ENCODE measurements at places on chromosomes 1 and 21.

DNA sequence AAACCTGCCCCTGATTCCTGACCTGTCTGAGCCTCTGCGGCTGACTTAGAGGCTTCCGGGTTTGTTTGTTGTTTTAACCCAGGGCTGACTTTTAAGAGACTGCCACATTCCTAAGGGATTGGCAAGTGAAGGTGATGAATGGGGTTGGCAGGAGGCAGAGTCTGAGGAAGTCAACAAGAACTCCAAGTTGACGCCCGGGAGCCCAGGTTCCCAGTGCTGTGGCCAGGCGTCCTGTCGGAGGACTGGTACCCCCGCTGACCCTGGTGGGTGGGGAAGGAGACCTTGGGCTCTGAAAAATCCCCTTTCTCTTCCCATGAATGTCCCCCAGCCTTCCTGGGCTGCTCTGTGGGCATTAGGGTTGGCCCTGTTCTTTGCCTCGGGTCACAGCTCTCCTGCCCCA lies 19.7 kb upstream of the EPS8L3 start:
- no peak for DNase-seq

GRCh38 chr1:87176087-87176486 lies 152.6 kb upstream of the LMO4 start:
- no peak for DNase-seq

DNA sequence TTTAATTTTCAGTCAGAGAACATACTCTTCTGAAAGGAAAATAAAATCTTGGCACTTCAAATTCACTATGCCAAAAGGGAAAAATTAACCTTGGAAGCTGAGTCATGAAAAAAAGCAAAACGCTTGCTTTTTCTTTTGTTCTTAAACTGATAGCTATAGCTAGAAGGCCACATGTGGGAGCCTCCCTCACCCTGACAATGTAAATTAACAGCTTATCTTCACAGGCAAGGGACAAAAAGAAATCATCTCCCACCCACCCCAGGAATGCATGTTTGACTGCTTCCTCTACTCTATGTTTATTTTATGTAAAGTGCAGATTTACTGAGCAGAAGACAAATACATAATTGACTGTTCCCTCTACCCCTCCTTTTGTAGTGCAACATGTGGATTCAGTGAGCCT lies 38.0 kb downstream of the EBNA1BP2 start:
- no peak for DNase-seq

DNA sequence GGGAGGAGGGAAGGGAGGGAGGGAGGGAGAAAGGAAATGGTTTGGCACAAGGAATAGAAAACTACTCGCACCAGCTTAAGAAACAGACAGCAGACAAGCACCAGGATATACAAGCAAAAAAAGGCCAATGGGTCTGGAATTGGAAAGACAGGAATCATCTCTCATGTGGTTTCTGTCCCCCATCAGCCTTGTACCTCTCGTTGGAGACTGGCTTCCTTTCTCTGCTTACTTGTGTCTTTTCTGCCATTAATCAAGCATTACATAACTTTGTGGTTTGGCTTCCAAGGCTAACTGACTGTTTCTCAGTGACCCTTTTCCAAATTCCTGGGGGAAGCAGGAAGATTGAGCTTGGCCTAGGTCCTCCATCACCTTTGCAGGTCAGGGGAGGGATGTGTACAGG lies 11.8 kb upstream of the RALGPS2 start:
- no peak for DNase-seq

DNA sequence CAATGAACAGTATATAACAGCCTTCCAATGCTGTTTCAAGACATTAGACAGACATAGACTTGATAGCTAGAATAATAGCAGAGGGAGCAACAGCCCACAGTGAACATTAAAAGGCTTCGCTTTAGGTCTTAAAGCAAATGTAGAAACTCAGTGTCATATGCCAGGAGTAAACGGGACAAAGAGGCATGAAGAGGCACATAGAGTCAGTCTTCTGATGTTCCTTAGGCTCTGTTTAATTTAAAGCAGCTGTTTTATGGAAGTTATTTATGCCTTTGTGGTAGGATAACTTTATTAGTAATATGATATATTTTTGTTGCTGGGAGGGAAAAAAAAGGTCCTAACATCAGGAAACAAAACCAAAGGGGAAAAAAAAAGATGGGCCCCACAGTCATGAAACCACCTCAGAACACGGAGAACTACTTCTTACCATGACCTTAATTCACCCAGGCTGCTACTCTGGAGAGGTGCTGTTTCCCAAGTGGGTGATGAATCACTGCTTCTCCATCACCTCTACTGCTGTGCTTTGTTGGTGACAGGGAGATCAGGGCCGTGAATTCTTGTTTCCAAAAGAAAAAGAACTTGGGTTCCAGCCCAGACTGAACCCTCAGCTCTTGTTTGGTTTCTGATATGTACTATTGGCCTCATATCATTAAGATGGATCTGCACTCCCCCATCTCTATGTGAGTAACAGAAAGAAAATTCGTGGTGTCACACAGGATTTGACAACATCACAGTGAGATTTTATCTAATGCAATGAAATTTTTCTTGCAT lies 616.9 kb downstream of the KIF26B start:
- DNase-seq = no peak

- no peak for DNase-seq
Observed at GRCh38 chr1:59061876-59062275, 235.0 kb upstream of the FGGY start.

DNA sequence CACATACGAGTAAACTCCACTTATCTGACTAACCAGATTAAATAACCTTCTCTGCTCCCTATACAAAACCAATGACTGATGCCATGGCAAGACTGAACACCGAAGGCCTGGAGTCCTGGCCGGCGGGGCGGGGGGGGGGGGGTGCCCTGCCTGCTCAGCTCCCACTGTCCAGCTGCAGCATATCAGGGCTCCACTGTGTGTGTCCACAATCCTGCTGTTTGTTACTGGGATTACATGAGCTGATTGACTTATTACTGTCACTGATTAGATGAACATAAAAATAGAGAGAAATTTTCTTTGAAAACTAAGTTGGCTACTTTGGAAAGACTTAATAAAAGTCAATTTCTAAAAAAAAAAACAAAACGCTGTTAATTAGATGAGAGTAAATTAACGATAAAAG lies 24.9 kb downstream of the TMEM63A start:
- no peak for DNase-seq

DNA sequence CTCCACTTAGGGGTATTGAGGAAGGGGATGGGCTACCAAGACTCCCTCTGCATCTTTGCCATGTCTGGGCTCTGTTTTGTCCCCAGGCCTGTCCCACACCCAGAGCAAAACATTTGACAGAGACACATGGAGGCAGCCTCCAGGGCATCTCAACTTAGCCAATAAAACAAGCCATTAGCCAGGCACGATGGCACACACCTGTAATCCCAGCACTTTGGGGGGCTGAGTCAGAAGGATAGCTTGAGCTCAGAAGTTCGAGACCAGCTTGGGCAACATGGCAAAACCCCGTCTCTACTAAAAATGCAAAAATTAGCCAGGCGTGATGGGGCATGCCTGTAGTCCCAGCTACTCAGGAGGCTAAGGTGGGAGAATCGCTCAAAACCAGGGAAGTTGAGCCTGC lies 120.3 kb upstream of the IPO9 start:
- no peak for DNase-seq

DNA sequence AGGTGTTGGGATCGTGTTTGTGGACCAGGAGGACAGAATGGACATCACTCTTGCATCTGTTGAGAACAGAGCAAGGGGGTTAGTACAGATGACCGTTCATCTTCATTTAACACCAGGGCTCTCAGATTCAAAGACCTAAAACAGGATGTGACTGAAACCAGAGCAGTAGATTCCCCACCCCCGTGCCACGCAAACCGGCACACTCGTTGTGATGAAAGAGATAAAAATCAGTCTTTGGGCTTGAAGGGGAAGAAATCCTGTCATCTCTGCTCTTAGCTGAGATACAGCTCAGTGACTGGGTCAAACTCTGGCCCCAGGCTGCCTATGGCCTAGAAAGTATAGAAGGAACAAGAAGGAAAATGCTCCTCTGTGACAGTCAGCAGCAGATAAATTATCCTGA lies 146.2 kb upstream of the KRTAP19-8 start:
- DNase-seq = peak; percentile 52

DNA sequence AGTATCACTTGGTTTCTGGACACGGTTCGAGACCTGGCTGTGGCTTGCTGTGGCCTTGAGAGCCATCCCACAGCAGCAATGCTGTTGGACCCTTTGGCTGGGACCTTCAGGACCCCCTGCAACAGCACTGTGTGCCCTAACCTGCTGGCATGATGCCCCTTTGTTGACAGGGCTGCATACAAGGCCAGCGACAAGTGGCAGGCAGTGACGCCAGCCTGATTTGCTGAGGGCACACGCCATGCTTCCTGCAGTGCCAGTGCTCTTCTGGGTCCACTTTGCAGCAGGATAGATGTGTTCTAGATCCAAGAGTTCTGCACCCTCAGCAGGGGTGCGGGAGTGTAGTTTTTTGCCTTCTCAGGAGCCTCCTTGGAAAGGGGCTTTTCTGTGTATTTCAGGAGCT lies 32.8 kb downstream of the COQ8A start:
- no peak for DNase-seq

- DNase-seq = no peak
Observed at GRCh38 chr21:44442266-44443125, 12.8 kb upstream of the LRRC3 start.

DNA sequence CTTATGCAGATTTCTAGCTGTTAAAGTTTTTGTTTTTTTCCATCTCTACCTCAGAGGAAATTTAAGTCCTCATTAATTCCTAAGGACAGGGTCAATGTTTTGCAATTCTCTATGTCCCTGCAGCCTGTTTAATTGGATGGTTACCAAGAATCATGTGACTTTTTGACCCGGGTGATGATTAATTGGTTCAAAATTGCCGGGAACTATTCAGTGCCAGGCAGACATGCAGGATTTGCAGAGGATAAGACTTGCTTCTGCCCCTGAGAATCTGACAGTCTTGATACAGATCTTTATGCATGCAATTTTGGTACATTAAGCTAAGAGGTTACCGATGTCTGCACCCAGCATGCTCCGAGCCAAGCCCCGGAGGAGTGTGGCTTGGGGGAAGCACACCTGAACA lies 87.9 kb downstream of the PLPP3 start:
- no peak for DNase-seq

- DNase-seq = no peak
Observed at GRCh38 chr21:37273440-37273839, 6.3 kb upstream of the VPS26C start.

GRCh38 chr1:58438468-58438867 lies 108.1 kb downstream of the OMA1 start:
- DNase-seq = no peak

DNA sequence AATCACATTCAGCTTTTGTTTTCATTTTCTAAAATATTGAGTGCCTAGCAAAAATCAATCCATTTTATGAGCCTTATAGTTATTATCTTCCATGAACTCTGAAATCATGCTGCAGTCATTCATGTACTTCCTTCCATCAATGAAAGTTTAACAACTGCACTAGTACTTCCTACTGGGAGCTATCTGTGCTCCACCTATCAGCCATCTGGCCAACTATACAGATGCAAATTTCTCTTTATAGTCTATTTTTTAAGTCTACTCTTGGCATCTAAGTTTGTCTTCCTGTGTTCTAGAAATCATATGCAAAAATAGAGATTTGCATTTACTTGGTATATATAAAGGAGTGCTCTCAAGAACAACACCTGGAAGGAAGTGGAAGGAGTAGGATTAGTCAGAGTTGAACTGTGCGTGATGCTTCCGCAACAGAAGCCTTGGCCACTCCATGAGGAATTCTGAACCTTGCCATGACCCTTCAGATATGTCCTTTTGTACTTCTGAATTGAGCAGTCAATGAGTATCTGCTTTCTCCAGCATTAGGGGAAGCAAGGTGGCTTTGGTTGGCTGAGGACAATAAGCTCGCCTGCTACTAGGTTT lies 403.2 kb upstream of the ADAMTS5 start:
- DNase-seq = no peak

DNA sequence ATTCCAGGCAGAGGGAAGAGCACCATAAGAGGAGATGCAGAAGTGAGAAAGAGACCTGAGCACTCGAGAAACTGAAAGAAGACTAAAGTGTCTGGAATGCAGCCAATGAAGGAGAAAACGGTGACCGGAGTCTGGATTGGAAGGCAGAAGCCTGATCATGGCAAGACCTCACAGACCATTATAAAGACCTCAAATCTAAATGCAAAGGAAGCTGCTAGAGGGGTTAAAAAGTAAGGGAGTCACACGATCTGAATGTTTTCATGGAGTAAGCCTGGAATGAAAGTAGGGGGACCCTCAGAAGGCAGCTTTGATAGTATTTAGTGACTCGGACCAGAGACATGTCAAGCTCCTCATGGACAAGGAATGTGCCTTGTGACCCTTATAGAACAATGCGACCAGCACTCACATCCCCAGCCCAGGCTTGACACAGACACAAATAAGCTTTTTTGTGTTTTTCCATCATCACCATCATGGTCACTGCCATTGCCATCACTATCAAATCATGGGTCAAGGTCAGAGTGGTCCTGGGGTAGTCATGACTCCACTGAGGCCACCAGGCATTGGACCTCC lies 183.6 kb downstream of the SEC16B start:
- DNase-seq = no peak

- no peak for DNase-seq
Observed at GRCh38 chr1:217861658-217862057, 230.5 kb downstream of the SPATA17 start.

- no peak for DNase-seq
Observed at GRCh38 chr1:116915086-116915661, 5.5 kb downstream of the PTGFRN start.

DNA sequence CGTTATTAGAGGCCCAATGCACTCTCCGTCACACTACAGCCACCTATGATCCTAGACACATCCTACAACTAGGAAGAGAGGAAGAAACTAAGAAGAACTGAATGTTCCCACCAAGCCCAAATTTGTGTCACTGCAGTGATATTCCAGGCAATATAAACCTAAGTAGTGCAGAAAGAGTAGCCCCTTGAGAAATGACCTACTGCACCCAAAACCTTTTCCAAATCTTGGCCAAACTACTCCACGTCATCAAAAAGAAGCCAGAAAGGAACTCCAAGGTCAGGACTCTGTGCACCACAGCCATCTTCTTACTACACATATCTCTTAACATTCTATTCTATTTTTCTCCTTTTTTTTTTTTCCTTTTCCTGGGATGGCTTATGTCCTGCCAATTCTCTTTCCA lies 60.2 kb downstream of the ADAMTS1 start:
- no peak for DNase-seq

GRCh38 chr1:213194855-213195254 lies 143.8 kb downstream of the RPS6KC1 start:
- DNase-seq = no peak

GRCh38 chr1:236354330-236355147 lies 39.5 kb upstream of the EDARADD start:
- DNase-seq = no peak

Measured in stimulated activated CD8-positive, alpha-beta memory T cell treated with anti-CD3 and anti-CD28 coated beads, Interleukin-4, amount 100 ng/mL, for 24 hours (primary cell).